CD4-positive, alpha-beta T cell treated with Interleukin-6 for 4 hours (primary cell): ENCODE measurements at places on chromosomes 16 and 17.

DNA sequence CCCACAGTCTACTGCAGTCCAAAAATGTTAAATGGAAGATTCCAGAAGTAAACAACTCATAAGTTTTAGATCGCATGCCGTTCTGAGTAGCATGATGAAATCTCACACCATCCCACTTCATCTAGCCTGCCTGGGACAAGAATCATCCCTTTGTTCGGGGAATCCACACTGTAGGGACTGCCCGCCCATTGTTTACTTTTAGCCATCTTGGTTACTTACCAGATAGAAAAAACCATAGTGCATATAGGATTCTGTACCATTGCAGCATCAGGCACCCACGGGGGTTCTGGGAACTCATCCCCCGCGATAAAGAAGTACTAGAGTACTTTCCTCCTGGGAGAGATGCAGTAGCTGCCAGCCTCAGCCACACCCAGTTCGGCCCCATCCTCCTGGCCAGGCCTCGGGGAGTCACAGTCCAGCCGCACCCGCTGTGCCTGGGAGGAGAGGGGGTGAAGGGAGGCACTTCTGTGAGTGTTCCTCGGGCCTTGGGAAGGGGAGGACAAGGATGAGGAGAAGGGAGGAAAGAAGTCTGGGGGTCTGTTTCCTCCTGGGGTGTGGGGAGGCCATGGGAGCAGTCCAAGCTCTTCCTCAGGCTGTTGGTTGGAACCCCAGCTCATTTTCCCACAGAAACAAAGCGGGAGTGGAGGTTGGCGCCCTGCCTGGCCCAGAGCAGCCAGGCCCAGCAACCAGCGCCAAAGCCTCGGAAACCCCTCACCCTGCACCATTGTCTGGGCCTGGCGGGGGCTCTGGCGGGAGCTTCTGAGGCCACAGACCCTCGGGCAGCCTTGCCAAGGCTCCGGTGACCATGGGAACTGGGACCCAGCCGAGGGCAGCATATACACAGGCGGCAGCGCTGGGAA, 8.9 kb downstream of the TRIM47 start:
- no peak for DNase-seq

DNA sequence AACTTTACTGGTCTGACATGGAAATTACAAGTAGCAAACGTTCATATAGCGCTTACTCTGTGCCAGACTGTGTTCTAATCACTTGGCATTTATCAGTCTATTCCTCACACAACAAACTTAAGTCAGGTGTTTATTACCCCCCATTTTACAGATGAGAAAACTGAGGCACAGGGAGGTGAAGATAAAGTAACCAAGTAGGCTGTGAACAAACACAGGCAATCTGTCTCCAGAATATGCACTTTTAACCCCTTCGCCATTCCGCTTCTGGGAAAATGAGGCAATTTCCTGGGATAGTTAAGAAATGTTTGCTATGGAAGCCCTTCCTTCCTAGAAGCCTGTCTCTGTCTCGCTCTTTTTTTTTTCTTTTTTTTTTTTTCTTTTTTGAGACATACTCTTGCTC, 12.2 kb upstream of the CXCL16 start:
- no peak for DNase-seq

DNA sequence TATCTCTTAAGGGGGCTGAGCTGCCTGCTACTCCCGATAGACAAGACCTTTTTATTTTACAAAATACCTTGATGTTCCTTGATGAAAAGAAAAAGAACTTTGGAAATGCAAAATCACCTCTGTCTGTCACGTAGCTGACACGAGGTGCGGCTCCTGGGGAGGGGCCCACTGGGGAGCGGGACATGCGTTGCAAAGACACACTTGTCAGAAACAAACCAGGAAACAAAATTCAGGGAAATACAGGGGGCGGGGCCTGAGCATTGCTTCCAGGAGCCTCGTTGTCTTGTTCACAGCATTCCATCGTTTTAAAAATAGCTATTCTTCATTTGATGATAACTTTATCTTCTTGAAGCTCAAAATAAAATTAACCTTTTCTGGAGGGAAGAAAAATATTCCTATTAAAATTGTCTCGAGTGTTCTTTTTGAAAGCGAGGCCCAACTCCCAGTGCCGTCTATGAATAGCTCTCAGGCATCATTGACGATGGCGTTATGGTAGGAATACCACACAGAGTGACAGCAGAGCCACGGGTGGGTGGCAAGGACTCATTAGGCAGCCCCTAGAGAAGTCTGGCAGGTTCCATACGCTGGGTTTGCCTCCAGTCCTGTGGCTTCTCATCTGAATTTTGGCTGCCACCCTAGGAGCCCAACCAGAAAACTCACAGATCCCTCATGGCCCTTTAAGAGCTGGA, 286.9 kb downstream of the CPPED1 start:
- no peak for DNase-seq

DNA sequence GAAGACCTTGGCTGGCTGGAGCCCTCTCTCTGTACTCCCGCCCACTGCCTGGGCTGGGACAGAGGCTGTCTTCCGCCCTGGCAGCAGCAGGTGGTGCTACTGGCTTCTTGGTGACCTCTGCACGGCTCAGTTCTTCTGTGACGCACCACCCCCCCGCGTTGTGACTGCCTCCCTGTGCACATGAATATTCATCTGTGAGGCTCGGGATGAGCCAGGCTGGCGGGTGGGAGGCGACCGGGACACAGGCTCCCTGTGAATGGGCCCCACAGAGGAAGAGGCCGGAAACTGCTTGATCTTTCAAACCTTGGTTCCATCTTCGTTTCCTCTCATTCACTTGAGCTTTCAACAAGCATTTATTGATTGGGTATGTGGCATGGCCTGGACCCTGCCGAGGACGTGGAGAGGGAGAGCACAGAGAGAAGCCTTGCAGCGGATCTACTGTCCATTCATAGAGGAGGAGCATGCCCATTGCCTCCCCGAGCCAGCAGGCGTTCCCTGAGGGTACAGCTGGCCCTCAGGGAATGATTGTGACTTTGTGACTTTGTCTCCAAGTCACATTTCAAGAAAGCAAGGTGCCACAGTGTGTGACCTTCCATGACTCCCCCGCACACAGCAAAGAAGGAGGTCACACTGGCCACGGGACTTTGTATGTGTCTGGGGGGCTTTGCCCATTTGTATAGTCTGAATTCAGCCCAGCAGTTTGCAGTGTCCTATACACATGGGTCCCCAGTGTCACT, 45.0 kb downstream of the B9D1 start:
- no peak for DNase-seq

- no peak for DNase-seq
These were observed 136.3 kb downstream of the NLK start for GRCh38 chr17:28178800-28179199.

DNA sequence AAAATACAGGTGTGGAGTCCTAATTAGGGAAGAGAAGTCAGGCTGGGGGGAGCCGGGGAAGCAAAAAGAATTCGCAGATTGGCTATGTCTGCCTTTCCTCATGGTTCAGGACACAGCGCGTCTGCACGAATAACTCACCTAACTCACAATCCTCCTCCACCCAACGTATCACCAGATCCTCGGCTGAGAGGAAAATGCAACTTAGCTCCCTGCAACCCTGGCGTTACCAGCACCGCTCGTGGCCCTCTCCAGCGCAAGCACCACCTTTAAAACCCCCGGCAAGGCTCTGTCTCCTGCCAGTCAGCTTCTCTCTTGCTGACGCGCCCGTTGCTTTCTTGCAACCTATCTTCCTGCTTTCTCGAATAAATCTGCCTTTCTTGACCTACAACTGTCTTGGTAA, 49.8 kb upstream of the METRNL start:
- no peak for DNase-seq

- DNase-seq, result no peak
These were observed 3.5 kb downstream of the CANT1 start for GRCh38 chr17:79006046-79006445.

- peak; percentile 38 for DNase-seq
These were observed 204.9 kb downstream of the PRKCA start for GRCh38 chr17:66507103-66507923.
